Transverse colon (tissue), 4 donors: ENCODE measurements at places on chromosomes 13 and 19. TPM values are rescaled to one million over a fixed set of nuclear protein-coding genes. Genes with fewer than 3 reads are reported as not detected.
A peak's percentile ranks its signal among the peaks of the same experiment; 100 is the strongest.

GRCh38 chr13:40688781-40689180 is 22.3 kb upstream of the FOXO1 start:
- no peak overlapping the region for H3K27ac ChIP-seq
- H3K4me1 ChIP-seq, result no peaks in the 10 kb centered on the region
- no peaks in the 10 kb centered on the region for H3K36me3 ChIP-seq
- no peak for DNase-seq
- H3K27me3 ChIP-seq, result no peaks in the 10 kb centered on the region

CYP2A6 gene
- not detected for total RNA-seq

DNA sequence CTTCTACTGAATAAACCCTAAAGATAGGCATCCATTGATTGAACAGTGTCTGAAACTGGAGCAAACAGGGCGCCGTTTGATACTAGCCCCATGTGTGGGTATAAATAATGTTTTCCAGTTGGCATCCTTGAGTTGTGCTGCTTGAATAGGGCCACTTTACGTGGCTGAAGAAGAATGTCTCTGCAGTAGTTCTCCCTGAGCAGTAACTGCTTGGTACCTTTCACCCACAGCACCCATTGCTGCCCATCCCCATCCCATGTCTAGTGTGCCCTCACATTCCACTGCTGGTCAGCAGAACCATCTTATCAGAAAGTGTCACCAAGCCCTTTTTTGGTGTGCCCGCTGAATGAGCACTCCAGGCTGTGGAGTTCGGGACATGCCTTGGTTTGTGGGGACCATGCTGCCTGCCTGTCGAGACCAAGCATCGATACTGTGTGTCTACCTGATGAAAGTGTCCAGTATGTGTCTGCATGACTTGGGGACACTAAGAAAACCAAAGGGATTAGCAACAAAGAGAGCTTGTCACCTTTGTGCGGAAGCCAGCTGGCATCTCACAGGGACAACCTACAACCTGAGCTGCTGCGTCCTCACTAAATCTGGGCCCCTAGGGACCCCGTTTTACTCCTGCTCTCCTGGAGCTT is 162.0 kb downstream of the TM9SF2 start:
- H3K27ac ChIP-seq, result no peak overlapping the region
- no peak overlapping the region for H3K4me3 ChIP-seq
- H3K4me1 ChIP-seq, result no peaks in the 10 kb centered on the region
- no peak for DNase-seq

- peaks cover 4% of the 10 kb centered on the region for H3K4me1 ChIP-seq
- DNase-seq, result no peak
- H3K27ac ChIP-seq, result peak overlapping the region; percentile 39
- H3K4me3 ChIP-seq, result no peak overlapping the region
These were observed 102.8 kb downstream of the STARD13 start for GRCh38 chr13:33182729-33183128.

TLE6 gene
- total RNA-seq, result not detected

ATP4A gene
- not detected for total RNA-seq

DNA sequence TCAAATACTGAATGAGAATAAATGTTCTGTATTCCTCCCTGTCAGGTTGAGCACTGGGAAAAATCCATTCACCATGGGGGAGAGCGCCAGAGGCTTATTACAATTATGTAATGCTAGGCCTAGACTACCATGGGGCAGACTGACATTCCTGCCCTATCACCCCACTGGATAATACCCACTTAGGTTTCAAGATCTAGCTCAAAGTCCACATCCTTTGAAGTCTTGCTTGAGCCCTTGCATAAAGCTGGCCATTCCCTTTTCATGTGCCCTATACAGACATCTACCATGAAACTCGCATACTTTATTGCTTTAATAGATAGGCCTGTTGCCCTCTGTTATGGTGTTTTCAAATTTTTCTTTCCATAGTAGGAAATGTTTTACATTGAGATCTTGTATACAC is 149.3 kb downstream of the RGCC start:
- H3K27me3 ChIP-seq, result no peaks in the 10 kb centered on the region
- H3K36me3 ChIP-seq, result no peaks in the 10 kb centered on the region
- no peak for DNase-seq

DNA sequence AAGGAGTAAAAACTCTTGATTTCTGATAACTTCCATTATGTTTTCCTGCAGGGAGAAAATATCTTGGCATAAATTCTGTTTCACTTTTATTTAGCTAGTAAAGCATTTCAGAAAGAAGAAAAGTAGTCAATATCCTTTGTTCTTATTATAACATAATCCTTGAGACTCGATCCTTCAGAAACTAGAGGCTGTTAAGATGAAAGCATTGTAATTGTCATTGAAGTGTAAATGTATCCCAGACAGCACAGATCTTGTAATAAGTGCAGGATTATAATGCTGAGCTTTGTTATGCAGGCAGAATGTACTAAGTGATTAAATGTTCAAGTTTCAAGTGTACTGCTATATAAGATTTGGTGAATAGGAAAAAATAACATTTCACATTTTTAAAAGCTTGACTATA is 225.2 kb upstream of the ATXN8OS start:
- H3K36me3 ChIP-seq, result no peaks in the 10 kb centered on the region
- no peaks in the 10 kb centered on the region for H3K4me1 ChIP-seq
- H3K4me3 ChIP-seq, result no peak overlapping the region
- no peak overlapping the region for H3K27ac ChIP-seq
- no peaks in the 10 kb centered on the region for H3K27me3 ChIP-seq
- no peak for DNase-seq

- DNase-seq, result peak; percentile 84
- H3K27me3 ChIP-seq, result peaks cover 25% of the 10 kb centered on the region
- no peak within 1 kb of the TSS for H3K27ac ChIP-seq
- H3K4me3 ChIP-seq, result no peak within 1 kb of the TSS
These were observed at the start of gene PLIN5 for GRCh38 chr19:4534836-4535658. PLIN5 (minus strand) TSS chr19:4535224; CDS start chr19:4534074, 1,150 bp downstream.

DNA sequence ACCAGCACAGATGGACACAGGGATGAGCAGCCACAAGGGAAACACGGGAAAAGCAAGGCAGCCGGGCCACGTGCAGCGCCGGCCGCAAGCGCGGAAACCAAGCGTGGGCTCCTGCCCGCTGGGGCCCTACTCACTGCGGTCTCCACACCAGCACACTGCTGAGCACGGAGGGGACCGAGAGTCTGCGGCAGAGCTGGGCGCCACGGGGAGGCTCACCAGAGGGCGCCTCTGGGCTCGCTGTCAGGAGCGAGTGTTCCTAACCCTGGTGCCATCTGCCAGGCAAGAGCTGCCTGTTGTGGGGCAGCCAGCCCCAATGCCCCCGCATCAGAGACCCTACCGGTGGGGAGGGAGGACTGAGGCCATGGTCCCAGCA is 26.5 kb downstream of the MPND start:
- H3K27ac ChIP-seq, result peak overlapping the region; percentile 65
- DNase-seq, result peak; percentile 76
- H3K27me3 ChIP-seq, result no peaks in the 10 kb centered on the region
- peaks cover 56% of the 10 kb centered on the region for H3K4me1 ChIP-seq

SLITRK6 gene
- total RNA-seq, result 3.8 TPM

GRCh38 chr13:76929851-76930374 is 18.4 kb upstream of the ACOD1 start:
- no peak overlapping the region for H3K4me3 ChIP-seq
- H3K36me3 ChIP-seq, result no peaks in the 10 kb centered on the region
- H3K27me3 ChIP-seq, result no peaks in the 10 kb centered on the region
- H3K4me1 ChIP-seq, result no peaks in the 10 kb centered on the region
- H3K27ac ChIP-seq, result no peak overlapping the region
- no peak for DNase-seq

TNFSF13B gene
- not detected for total RNA-seq

TUBA3C gene
- total RNA-seq, result not detected

PRR22 gene
- 1.2 TPM for total RNA-seq

GRCh38 chr19:51136851-51137551 is 5.1 kb upstream of the SIGLEC7 start:
- H3K27me3 ChIP-seq, result peaks cover 10% of the 10 kb centered on the region
- no peaks in the 10 kb centered on the region for H3K4me1 ChIP-seq
- H3K27ac ChIP-seq, result peak overlapping the region; percentile 63

DNA sequence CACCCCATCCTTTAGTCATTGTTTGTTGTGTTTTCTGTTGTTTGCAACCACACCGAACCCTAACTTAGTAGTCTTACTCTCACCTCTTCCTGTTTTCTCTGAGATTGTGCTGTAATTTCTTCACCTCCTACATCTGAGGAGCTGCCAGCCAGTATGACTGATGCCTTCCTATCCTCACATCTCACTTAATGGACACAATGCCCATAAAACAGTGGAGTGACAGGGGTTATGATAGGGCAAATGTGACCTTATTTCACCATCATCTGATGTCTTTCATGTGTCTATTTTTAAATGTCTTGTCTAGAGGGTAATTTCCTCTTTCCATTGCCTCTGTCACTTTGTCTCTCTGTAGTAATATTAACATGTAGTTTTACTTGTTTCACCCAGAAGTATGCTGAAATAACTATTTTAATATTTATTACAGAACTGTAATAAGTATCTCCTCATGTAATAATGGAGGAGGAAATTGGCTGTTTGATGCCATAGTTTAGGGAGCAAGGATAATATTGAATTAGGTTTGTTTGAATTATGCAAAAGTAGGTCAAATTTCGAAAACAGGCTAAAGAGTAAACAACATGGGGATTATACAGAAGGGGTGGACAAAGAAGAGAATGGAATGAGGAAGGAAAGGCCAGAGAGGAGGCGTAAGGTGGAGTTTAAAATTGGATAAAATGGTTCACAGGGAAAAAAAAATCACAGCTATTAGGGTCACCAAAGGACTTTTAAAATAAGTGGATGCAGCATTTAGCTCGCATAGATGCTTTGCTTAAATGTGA is 103.5 kb upstream of the SPRY2 start:
- no peak for DNase-seq
- no peak overlapping the region for H3K27ac ChIP-seq
- H3K4me3 ChIP-seq, result no peak overlapping the region

ZNF836 gene
- total RNA-seq, result 17.8 TPM

- H3K4me1 ChIP-seq, result no peaks in the 10 kb centered on the region
- H3K4me3 ChIP-seq, result no peak overlapping the region
- no peak for DNase-seq
- H3K27me3 ChIP-seq, result no peaks in the 10 kb centered on the region
- H3K27ac ChIP-seq, result no peak overlapping the region
These were observed 4.9 kb upstream of the SGCG start for GRCh38 chr13:23175920-23176319.

GRCh38 chr13:112715715-112716460 is 26.1 kb downstream of the ATP11A start:
- H3K36me3 ChIP-seq, result no peaks in the 10 kb centered on the region
- no peak overlapping the region for H3K4me3 ChIP-seq
- no peaks in the 10 kb centered on the region for H3K27me3 ChIP-seq
- DNase-seq, result no peak
- peaks cover 18% of the 10 kb centered on the region for H3K4me1 ChIP-seq
- no peak overlapping the region for H3K27ac ChIP-seq

DNA sequence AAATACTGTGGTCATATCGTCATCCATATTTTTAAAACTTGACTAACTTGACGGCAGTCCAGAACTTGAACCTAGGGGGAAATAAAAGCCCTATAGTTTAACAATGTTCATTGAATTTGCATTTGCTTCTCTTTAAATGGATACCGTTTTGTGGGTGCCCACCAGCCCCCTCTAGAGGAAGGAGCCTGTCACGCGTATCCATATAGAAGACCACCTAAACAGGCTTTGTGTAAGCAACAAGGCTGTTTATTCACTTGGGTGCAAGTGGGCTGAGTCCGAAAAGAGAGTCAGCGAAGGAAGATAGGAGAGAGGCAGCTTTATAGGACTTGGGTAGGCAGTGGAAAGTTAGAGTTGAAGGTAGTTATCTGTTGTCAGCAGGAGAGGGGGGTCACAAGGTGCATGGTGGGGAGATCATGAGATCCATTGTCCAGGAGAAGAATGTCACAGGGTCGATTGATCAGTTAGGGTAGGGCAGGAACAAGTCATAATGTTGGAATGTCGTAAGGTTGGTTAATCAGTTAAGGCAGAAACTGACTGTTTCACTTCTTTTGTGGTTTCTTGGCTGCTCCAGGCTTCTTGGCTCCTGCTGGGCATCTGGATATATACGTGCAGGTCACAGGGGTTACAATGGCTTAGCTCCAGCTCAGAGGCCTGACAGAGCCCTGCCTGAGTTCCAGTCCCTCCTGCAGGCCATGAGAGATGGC is 42.5 kb upstream of the ANKRD10 start:
- H3K36me3 ChIP-seq, result no peaks in the 10 kb centered on the region
- DNase-seq, result no peak
- H3K27ac ChIP-seq, result no peak overlapping the region
- no peak overlapping the region for H3K4me3 ChIP-seq
- H3K27me3 ChIP-seq, result no peaks in the 10 kb centered on the region

DNA sequence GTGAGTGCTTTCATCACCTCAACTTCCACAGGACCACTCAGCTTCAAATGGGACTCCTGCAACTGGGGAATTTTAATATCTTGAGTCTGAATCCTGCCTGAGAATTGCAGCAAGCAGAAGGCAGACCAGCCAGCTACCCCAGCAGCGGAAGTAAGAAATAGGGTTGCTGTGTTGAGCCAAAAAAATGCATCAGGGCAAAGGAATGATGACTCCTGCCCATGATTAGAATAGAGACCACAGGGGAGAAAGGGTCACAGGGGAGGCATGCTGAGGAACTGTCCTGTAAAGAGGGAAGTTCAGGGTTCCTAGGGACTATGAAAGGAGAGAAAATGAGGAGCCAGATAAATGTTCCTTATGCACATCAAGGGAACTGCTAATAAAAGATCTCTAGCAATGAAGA is 370.2 kb downstream of the KCTD12 start:
- no peak for DNase-seq
- no peaks in the 10 kb centered on the region for H3K4me1 ChIP-seq
- no peaks in the 10 kb centered on the region for H3K36me3 ChIP-seq
- H3K27ac ChIP-seq, result no peak overlapping the region
- no peak overlapping the region for H3K4me3 ChIP-seq

DNA sequence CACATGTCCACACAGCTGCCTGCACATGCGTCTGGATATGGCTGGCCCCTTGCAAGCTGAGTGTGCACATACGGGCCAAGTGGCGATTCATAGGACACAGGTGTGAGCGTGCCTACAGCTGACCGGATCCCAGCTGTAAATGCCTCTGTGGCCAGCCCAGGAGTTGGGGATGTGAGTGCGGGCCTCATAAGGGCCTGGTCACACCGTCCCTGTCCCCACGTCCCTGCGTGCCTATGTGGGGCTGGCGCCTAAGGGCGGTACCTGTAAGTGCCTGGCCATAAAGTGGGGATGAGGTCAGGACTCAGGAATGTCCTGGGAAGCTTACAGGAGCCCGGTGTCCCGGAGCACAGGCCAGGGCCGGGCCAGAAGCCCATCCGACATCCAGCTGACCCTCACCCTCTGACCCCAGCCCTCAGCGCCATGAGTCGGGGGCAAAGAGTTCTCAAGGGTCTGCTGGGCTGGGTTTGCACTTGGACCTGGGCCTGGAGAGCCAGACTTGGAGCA is 1.3 kb upstream of the ARHGAP45 start:
- no peak overlapping the region for H3K4me3 ChIP-seq
- peak; percentile 82 for DNase-seq
- H3K36me3 ChIP-seq, result no peaks in the 10 kb centered on the region
- H3K27me3 ChIP-seq, result peaks cover 43% of the 10 kb centered on the region
- H3K4me1 ChIP-seq, result peaks cover 50% of the 10 kb centered on the region
- H3K27ac ChIP-seq, result peak overlapping the region; percentile 34

TLE2 gene
- total RNA-seq, result 31.4 TPM

- H3K27me3 ChIP-seq, result no peaks in the 10 kb centered on the region
- no peak for DNase-seq
- no peaks in the 10 kb centered on the region for H3K36me3 ChIP-seq
- H3K27ac ChIP-seq, result no peak overlapping the region
These were observed 308.6 kb downstream of the GPC6 start for GRCh38 chr13:93535251-93535650.

- H3K36me3 ChIP-seq, result no peaks in the 10 kb centered on the region
- no peaks in the 10 kb centered on the region for H3K4me1 ChIP-seq
- peak; percentile 55 for DNase-seq
- H3K4me3 ChIP-seq, result no peak overlapping the region
- no peak overlapping the region for H3K27ac ChIP-seq
- no peaks in the 10 kb centered on the region for H3K27me3 ChIP-seq
These were observed 22.3 kb downstream of the TMEM161A start for GRCh38 chr19:19115954-19116353.
